Activated CD4-positive, alpha-beta T cell treated with anti-CD3 and anti-CD28 coated beads for 4 hours (primary cell): ENCODE measurements at places on chromosomes 4 and X.

- no peak for DNase-seq
These were observed 211.3 kb downstream of the ARHGAP10 start for GRCh38 chr4:147943159-147943638.

DNA sequence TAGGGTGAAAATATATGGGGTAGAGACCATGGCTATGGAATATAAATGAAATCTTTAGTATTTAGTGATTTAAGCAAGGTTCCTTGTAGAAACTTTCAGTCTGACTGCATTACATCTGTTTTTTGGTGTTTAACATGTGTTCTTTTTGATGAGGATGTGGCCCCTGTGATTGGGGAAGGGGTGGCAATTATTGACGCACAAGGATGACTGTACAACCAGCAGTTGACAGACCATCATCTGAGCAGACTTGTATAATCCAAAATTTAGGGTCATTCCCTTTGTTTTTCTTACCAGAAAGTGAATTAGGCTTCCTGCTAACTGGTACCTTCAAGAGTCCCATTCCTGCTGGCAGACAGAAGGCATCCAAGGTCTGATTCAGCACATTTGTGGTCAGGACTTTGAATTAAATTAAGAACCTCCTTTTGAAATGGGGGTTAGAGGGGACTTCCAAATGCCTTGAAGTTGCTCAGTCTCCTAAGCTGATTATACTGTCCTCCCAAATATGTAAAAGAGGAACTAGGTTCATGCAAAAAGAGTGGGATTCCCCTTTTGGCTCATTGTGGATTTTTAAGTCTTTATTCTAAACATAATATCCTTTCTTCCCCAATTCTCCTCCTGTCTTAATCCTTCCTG, 112.4 kb upstream of the CXCL13 start:
- no peak for DNase-seq

- no peak for DNase-seq
These were observed 450.7 kb downstream of the UBE2NL start for GRCh38 chrX:144334577-144334976.

GRCh38 chr4:153137159-153137558, 67.1 kb upstream of the TRIM2 start:
- DNase-seq = no peak

DNA sequence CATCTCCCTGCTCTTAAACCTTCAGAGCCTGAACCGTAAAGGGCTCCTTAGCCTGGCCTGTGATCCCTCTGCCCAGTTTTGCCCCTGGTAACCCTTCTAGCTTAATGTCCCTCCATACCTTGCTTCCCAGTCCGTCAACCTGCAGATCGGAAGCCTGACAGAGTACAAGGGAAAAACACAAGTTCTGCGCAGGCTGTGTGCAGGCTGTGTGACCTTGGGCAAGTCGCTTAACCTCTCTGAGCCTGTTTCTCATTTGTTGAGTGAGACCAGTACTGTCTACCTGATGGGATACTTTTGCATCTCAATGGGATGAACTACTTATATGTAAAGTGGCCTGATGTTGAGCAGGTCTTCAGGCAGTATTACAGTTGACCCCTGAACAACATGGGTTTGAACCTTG, 1.7 kb downstream of the NSDHL start:
- DNase-seq = no peak

DNA sequence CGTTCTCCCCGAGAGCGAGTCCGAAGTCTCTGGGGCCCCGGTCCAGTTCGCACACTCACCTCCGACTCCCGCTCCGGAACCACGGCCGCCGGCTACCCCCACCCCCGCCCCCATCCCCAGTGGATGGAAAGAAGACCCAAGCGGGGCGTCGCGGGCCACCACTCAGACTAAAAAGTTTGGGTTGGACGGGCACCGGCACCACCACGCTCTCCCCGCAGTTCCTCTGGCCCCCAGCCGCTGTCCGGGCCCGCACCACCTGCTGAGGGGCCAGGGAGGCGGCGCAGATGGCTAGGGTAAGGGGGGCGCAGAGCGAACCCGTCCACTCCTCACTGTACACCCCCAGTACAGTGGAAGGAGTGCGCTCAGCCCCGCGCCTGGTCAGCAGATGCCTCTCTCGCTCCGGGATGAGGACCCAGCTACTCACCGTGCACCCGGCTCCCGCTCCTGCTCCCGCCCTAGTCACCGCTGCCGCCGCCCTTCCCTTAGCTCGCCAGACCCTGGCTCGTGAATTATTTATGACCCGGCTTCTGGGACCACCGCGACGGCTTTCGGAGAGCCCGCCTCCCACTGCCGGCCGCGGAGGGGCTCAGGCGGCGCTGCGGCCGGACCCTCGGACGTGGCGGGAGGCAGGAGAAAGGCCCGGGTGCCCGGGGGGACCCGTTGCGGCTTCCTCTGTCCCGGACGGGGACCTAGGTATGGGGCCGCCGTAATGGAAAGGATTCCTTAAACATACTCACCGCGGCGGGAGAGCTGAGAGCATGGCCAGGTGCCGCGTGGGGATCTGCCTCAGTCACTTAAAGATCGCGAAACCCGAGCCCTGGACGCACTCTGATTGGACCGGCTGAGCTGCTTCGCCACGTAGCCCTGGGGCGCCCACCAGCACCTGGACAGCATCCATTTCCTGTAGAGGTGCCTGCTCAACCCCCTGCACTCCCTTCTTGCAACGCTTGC, at the start of gene PROM1:
Gene PROM1 (minus strand): TSS at position 783 of the 951 bp plus-strand sequence. CDS start 8,117 bp downstream, outside the sequence.
- no peak for DNase-seq

DNA sequence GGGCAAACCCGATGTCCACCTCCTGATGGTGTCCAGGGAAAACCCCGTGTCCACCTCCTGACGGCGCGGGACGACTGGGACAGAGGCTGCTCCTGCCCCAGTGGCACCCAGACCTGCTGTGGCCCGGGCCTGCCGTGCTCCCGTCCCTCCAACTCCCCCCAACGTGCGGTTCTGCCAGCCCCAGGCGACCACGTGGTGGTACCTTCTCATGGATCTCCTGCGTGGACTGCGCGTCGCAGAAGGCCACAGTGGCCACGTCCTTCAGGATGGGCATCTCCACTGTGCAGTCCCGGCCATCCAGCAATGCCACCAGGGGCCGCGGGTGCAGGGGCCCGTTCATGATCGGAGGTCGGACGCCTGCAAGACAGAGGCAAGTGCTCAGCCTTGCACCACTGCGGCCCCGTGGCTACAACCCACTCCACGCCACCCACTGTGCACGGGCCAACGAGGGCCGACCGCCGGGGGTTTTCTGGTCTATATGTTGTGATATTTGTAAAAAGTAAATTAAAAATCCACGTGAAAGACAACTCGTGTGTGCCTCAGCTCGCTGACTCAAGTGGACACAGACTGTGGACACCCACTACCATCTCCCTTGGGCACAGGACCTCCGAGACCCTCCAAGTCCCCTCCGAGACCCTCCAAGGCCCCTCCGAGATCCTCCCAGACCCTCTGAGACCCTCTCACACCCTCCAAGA, 10.8 kb downstream of the CTBP1 start:
- DNase-seq = no peak

- no peak for DNase-seq
These were observed 99.7 kb upstream of the SLC7A11 start for GRCh38 chr4:138341739-138342415.

DNA sequence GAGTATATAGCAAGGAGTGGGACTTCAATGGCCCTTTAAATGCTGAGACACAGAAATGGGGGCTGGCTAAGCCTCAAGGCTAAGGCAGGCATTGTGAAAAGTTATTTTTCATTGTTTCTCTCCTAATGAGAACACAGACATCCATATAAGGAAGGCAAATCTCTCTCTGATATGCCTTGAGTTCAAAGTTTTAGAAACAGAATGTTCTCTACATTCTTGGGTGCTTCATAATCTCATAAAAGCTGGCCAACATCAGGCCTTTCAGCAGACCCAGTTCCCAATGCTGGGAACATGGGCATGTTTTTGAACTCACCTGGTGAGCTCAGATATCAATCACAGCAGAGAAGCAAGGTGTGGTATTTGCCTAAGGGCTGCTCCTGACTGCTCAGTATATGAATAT, 19.4 kb upstream of the RAB40A start:
- no peak for DNase-seq

DNA sequence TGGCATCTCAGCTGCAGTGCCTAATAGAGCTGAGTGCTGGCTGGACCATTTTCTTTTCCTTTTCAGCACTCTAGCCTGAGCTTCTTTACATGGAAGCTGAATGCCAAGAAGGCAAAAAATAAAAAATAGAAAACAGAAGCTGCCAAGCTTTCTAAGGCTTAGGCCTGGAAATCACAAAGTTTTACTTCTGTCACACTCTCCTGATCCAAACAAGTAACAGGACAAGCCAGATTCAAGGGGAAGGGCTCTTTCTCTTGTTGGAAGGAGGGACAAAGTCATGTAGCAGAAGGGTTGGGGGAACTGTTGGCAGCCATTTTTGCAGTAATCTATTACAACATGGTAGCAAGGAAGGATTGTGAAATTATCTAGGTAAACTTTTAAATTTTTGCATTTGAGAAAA, 131.8 kb downstream of the MSL3 start:
- DNase-seq = no peak

- no peak for DNase-seq
These were observed 151.6 kb downstream of the ARSF start for GRCh38 chrX:3192835-3193234.

GRCh38 chrX:45758738-45759397, 558.2 kb upstream of the DIPK2B start:
- DNase-seq = no peak

DNA sequence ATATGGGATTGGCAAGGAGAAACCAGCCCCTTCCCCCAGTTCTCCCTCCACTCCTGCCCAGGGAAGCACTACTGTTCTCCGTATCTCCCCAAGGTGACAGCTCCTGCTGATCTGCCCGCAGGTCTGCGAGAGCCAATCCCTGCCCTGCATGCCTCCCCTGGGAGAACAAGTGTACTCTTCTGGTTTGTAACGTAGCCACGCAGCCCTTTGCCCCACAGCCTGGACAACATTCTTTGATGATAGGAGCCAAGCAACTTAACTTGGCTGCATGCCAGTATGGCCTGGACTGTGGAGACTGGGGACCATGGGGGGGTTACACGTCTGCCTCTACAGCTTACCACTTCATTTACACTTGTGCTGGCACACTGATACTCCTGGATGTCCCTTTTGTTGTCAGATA, 2.0 kb downstream of the STBD1 start:
- DNase-seq = no peak

GRCh38 chr4:97235521-97235920, 907.8 kb downstream of the STPG2 start:
- DNase-seq = no peak

DNA sequence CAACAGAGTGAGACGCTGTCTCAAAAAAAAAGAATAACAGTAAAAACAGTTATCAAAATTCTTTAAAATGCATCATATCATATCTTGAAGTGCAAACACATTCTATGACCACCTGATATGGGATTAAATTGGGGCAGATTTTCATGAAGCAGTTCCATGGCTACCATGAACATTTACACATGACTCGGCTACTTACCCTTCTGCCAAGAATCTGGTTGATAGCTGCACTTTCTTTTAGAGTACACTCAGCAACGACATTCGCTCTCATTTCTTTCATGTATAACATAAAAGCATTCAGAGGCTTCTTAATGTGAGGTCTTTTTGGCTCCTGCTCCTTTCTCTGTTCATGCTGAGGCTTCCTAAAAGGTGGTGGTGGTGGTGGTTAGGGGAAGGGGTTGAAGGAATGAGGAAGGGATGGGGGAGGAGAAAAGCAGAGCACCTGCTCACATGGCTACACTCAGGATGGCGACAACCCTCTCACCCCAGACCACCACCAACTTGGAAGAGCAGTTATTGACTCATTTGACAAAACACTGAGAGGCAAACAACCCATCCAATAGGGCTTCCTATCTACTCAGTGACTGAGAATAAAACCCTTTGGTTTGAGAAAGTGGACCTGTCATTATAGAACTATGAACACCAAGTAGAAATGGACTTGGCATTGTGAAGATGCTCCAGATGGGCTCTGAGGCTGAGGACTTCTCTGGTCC, 88.5 kb downstream of the HADH start:
- no peak for DNase-seq

DNA sequence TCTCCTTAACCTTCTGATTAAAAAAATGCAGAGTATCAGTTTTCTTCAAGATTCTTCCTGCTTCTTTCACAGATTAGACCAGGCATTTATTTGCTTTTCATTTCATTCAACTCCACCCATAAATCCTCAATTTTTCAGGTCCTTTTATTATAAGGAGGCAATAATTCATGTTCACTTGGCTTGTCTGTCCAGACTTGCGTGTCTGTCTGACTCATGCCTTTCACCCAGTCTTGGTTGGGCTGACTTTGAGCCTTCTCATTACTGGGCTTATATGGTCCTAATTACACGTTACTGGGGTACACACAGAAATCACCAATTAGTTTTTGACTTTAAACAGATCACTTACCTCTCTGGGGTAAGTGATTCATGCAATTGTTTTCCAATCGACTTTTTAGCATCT, 48.8 kb upstream of the GALNT7 start:
- DNase-seq = no peak

DNA sequence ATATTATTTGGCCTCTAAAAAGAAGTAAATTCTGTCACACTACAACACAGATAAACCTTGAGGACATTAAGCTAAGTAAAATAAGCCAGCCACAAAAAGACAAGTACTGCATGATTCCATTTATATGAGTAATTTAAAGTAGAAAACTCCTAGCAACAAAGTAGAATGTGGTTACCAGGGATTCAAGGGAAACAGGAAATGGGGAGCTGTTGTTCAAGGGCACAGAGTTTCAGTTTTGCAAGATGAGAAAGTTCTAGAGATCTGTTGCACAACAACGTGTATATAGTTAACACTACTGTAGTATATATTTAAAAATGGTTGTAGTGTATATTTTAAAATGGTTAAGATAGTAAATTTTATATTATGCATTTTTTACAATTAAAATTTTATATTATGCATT, 25.4 kb downstream of the SEC31A start:
- no peak for DNase-seq

- no peak for DNase-seq
These were observed 542.9 kb upstream of the GRIA3 start for GRCh38 chrX:122641136-122641535.

GRCh38 chr4:82335043-82335442, 38.7 kb downstream of the HNRNPD start:
- DNase-seq = no peak

DNA sequence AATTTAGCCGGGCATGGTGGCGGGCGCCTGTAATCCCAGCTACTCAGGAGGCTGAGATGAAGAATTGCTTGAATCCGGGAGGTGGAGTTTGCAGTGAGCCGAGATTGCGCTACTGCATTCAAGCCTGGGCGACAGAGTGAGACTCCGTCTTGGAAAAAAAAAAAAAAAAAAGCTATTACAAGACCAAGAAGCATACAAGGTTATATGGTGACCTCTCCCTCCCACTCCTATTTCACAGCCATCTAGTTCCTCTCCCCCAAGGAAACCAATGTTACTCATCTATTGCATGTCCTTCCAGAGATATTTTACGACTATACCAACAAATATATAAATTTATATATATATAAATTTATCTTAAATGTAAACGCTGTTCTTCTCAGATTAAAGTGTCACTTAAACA, 3.2 kb downstream of the SLC9A7 start:
- DNase-seq = no peak
